ENCODE measurements at places on chromosomes 11 and 22.

DNA sequence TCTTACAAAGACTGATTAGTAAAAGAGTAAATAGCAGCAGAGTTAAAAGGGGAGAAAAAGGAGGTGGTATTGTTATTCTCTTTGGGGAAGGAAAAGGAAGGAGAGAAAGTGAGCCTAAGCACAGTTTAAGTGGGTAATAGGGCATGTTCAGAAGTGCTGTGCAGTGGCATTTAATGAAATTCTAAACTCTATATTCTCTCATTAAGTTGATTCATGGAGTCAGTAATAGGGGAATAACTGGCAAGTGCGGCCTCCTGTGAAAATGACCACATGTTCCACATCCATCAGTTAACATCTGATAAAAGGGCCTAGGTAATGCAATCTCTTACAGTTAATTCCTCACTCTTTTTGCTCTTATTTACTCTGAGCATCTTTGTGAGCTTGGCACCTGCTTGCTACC lies 516.7 kb downstream of the JRKL start:
- peak; percentile 37 for DNase-seq

- DNase-seq = peak; percentile 38
These were observed 85.1 kb downstream of the TRIM44 start for GRCh38 chr11:35747668-35748067.

- no peak for DNase-seq
These were observed 3.3 kb upstream of the LRFN4 start for GRCh38 chr11:66853242-66854229.

DNA sequence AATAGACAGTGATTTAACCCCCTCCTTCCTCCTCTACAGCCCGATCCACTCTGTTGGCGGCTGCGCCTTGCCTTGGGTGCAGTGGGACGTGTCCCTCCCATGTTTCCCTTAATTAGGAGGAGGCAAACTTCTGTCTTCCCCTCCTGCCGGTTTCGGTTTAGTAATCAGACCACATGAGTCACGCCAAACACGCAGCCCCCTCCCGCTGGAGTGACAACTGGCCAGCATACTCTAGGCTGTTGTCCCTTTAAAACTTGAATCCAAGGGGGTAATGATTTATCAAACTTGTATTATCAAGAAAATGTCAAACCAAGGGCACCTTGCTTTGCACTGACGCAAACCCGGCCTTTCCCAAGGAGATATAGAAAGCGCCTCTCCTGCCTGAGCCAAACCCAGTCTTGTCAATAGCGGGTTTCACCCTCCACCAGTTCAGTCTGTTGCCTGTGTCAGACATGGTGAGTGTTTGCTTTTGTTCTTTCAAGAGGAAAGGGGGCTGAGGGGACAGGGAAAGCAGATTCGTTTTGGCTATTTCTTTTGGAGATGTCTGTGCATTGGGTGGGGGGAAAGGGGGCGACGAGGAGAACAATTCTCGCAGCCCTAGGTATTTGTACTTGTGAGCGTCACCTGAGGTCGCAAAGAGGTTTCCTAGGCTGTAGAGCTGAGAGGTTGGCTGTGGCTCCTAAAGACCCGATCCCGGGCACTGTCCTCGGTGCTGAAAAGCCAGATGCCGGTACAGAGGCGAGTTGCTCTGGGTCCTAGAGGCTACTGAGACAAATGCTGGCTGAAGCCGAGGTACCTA lies at the start of gene SLC6A5:
SLC6A5 (plus strand) TSS at position 388 of the 799 bp plus-strand sequence; CDS start at position 453, 65 bp downstream.
- DNase-seq = peak; percentile 79

- DNase-seq = no peak
These were observed 128.8 kb downstream of the SGSM3 start for GRCh38 chr22:40499209-40499623.

DNA sequence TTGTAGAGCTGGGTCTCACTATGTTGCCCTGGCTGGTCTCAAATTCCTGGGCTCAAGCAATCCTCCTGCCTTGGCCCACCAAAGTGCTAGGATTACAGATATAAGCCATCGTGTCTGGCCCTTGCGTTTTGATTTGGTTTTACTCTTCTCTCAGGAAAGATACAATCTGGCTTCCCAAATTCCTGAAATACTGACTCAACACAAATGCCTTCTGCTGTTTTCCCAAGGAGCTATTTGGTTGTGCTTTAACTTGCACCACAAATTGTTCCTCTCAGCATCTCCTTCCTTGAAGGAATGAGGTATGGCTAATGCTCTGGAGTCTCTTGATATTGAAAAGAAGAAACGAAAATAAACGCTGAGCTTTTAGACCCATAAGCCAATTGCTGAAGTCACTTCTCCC lies 110.0 kb upstream of the PAX6 start:
- DNase-seq = no peak

DNA sequence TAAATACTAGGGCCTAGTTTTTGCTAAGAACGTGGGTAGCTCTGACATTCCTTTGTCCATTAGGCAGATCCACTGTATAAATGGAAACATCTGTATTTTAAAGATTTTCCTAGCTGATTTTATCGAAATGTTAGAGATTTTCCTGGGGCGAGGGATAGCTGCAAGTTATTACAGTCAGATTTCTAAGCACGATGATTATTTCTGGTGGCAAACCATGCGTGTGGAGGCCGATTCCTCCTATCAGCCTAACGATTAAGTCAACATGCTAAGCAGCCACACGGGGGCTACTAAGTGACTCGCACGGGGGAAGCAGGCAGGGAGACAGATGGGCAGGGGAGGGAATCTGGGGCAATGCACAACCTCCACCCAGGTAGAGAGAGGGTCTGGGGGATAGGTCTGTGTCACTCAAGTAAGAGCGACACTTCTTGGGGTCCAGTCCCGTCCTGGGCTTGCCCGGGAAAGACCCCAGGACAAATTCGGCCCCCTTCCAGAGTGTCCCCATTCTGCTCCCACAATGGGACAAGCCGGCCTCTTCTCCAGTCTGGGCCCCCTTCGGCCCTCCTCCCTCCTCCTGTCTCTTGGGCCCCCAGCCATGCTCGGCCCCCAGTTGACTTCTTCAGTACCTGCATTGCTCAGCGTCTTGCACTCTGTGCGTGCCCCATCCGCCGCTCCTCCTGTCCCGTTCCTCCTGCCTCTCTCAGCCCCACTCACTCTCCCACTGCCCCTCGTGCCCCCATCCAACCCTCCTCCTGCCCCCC lies 571 bp downstream of the C11orf24 start:
- DNase-seq = no peak

- DNase-seq = no peak
These were observed 141.5 kb downstream of the OR4C45 start for GRCh38 chr11:50174189-50174588.

GRCh38 chr11:134207538-134208239 lies 16.1 kb downstream of the NCAPD3 start:
- DNase-seq = no peak

GRCh38 chr11:88535266-88535665 lies 197.7 kb upstream of the CTSC start:
- no peak for DNase-seq

DNA sequence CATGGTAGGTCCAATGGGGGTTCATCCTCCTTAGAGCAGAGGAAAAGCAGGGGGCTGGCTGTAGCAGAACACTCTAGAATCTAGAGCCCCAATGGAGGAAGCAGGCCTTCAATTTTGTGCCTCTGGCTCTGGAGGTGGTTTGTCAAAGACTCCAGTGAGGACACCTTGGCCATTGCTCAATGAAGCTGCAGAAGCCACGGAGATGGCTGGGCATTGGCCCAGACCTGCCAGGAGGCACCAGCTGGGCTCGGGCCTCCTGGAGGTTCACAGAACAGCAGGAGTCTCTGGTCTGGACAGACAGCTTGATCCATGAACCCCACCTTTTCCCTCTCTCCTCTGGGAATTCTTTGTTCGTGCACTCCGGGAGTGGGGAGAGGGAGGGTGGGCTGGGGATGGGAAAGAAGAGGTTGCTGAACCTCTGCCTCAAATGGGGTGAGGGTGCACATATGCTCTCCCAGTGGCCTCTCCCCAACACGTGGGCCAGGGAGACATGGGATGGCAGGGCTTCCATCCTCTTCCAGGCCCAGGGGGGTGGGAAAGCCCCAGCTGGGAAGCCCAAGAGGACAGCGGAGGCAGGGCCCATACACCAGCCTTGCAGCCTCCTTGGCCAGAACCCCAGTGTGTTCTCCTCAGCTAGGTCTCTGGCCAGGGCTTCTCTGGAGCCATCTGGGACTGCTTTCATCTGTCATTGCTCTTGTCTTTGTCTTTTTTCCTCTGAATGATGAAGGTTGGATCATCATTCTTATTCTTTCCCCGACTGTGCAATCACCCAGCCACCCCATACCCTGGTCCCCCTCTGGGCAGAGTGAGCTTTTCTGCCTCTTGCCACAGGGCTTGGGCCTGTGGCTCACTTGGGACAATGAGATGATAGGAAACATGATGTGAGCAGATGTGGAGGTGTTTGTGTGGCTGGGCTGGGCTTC lies 1019.4 kb downstream of the BRD1 start:
- no peak for DNase-seq

GRCh38 chr11:93131709-93132108 lies 66.1 kb downstream of the SLC36A4 start:
- no peak for DNase-seq

DNA sequence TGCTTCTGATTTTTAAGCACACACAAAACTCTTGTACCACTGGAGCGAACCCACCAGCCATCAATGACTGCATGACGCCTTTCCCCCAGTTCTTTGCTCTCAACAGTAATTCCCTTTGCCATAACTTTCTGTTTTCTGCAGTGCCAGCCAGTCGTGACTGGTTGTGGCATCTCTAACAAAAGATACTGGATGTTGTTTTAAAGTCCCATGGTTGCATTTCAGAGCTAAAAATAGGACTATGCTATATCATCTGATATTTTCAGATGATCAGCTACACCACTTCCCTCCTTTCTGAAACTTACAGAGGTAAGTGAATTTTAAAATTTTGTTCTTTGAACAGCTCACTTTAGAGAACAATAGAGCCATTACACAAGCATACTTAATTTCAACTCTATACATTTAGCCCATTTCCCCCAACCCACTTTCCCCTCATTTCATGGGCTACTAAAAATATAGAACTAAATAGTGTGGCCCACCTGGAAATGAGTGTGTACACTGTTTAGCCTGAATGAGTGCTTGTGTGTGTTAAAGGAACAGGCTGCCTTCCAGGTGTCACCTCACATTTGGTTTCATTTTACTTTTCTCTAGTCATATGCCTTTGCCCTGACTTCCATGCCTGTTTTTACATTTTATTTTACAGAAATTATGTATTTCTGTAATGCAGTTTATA lies 136.9 kb upstream of the ZC3H12C start:
- no peak for DNase-seq

- DNase-seq = no peak
These were observed 8.7 kb downstream of the ROBO3 start for GRCh38 chr11:124873951-124874350.

DNA sequence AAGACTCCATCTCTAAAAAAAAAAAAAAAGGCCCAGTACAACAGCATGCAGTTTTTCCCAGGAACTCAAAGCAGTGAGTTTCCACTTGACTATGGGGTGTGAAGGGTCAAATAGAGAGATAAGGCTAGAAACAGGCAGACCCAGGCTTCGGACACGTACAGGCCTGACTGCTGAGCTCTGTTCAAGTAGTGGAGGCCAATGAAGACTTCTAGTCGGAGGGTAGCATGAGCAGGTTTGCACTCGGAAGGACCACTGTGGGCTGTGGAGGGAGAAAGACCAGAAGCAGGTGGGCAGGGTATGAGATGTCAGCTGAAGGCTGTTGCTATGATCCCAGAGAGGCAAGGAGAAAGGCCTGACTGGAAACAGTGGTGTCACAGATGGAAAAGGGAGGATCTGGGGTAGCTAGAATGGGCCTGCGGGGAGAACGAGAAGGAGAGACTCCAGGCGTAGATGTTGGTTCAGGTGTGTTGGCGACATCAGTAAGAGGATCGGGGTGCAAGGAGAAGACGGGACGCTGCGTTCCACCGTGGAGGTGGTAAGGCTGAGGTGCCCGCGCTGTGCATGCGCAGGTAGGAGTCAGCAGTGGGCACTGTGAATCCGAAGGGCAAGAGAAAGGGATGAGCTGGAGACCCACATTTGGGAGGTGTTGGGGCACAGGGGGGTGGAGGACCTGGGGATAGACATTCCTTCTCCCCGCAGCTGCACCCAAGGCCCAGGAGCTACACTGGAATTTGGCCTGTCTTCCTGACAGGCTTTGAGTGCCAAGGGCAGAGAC lies 49.4 kb upstream of the RAB1B start:
- no peak for DNase-seq

DNA sequence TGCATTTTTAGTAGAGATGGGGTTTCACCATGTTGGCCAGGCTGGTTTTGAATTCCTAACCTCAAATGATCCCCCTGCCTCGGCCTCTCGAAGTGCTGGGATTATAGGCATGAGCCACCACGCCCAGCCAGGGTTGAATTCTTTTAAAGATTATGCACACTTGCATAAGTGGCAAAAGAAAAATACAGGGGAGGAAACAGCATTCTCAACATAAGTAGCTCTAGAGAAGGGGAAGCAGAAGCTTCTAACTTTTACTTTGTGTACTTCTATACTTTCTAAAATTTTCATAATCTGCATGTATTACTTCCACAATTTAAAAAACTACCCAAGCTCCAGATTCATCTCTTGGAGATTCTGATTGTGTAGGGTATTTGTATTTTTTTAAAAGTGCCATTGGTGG lies 108.0 kb downstream of the SLC1A2 start:
- DNase-seq = no peak

DNA sequence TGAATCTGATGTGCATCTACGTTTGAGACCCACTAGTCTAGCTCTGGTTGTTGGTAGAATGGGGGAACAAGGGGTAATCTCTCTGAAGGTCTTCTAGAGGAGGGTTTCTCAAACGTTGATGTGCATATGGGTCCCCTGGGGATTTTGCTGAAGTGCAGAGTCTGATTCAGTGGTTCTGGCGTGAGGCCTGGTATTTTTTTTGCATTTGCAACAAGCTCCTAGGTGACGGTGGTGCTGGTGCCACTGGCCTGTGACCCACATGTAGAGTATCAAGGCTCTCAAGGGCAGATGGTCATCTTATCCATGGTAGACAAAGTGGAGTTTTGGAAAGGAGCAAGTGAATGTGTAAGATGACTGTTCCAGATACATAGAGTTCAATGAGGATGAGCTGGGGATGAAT lies 97.1 kb downstream of the CEP164 start:
- no peak for DNase-seq

DNA sequence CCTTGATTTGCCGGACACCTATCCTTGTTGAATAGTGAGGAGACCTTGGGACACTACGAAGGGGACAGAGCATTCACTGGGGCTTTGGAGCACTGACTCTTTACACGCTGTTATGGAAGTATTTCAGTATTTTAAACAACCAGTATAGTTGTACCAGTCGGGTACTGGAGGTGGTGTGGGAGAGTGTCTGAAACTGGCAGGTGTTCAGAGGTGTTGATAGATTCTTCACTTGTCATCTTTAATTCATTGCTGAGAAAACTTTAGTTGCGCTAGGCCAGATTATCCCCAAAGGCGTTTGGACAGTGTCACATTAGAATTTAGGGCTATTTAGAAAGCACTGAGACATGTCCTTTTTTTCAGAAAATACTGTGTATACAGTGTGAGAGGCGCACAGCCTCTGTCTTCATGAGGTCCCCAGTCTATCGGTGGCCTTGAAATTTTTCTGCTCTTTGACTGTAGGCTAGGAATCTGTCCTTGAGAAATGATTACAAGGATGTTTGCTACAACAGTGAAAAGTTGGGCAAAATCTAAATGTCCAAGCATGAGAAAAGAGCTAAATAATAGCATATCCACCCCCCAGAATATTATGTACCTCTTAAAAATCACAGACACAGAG lies 69.7 kb downstream of the TEAD1 start:
- DNase-seq = no peak

- no peak for DNase-seq
These were observed 4.3 kb downstream of the ZC3H12C start for GRCh38 chr11:110097459-110098012.
